ENCODE measurements at places on chromosomes 13 and 19.

DNA sequence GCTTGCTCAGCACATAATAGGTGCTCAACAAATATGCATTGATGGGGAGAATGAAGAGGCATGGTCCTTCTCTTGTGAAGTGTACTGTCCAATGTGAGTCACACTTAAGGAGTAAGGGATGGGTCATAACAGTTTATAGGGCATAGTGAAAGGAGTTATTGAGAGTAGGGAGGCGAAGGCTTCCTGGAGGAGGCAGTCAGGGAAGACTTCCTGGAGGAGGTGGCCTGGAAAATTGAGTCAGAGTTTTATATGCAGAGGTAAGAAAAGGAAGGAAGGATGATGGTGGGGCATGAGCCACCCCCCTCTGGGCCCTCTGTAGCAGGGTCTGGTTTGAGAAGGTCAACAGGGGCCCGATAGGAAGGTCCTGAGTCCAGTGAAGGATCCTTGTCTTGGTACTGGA, 57.0 kb upstream of the ZNF536 start:
- no peak for DNase-seq

GRCh38 chr13:39663508-39663907, 8.0 kb downstream of the COG6 start:
- no peak for DNase-seq

DNA sequence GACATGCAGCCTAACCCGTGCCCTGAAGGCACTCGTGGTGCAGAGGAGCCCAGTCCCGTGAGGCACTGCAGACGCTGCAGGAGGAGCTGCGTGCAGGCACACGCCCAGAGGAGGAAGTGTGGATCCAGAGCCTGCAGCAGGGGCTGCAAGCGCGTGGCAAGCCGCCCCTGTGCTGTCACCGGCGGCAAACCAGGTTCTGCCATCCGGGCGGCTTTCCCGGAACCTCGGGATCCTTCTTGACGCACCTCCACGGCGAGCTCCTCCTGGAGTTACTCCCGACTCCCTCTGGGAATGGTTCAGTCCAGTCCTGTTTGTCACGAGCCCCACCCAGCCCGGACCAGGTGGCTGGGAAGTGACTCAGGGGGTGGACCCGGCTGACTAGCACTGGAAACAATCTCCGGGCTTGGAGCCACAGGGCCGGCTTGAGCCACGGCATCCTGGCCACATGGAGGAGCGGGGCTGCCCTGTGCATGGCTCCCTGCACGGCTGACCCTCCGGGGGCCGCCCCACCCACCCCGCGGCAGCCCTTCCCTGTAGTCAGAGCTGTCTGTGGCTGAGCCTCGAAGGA, 10.2 kb downstream of the DPP9 start:
- peak; percentile 99 for DNase-seq

GRCh38 chr19:31100206-31100590, 249.0 kb downstream of the TSHZ3 start:
- DNase-seq, result no peak

DNA sequence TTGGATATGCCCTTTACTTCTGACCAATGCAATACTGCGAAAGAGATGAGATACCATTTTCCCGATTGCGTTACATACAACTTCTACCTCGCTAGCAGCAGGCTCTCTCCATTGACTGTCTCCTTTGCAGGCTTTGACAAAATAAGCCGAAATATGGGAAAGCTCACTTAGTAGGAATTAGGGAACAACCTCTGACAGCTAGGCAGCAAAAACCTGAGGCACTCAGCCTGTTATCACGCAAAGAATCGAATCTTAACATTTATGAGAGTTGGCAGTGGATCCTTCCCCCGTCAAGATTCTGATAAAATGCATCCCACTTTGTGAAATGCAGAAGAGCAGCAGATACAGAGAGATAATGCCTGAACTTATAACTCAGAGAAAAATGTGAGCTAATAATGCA, 1379.5 kb upstream of the PCDH9 start:
- DNase-seq, result no peak

GRCh38 chr13:91058066-91058465, 289.4 kb upstream of the MIR17HG start:
- DNase-seq, result peak; percentile 60

GRCh38 chr19:30023330-30023729, 81.3 kb downstream of the URI1 start:
- no peak for DNase-seq

DNA sequence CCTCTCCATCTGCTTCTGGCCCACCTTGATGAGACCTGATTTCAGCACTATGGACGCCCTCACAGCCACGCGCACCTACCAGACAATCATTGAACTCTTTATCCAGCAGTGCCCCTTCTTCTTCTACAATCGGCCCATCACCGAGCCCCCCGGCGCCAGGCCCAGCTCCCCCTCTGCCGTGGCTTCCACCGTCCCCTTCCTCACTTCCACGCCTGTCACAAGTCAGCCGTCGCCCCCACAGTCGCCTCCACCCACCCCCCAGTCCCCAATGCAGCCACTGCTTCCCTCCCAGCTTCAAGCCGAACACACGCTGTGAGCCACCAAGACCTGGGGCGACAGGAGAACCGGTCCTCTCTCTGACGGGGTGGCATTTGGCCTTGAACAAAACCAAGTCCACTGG, 19.3 kb upstream of the NPAS1 start:
- DNase-seq, result no peak

DNA sequence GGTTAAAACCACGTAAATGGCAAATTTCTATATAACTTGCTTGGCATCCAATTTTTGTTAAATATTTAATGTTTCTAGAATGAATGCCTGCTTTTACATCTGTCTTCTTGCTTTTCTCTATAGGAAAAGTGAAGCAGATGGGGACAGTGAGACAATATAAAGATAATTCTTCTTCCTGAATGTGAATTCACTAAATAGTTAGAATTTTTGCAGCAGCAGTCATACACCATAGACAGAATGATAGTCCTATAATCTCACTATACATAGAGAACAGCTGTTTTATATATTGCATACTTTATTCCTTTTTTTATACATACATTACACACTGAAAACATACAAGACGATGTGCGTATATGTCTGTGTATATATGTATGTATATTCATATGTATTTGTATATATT, 1127.3 kb downstream of the PCDH9 start:
- DNase-seq, result no peak

DNA sequence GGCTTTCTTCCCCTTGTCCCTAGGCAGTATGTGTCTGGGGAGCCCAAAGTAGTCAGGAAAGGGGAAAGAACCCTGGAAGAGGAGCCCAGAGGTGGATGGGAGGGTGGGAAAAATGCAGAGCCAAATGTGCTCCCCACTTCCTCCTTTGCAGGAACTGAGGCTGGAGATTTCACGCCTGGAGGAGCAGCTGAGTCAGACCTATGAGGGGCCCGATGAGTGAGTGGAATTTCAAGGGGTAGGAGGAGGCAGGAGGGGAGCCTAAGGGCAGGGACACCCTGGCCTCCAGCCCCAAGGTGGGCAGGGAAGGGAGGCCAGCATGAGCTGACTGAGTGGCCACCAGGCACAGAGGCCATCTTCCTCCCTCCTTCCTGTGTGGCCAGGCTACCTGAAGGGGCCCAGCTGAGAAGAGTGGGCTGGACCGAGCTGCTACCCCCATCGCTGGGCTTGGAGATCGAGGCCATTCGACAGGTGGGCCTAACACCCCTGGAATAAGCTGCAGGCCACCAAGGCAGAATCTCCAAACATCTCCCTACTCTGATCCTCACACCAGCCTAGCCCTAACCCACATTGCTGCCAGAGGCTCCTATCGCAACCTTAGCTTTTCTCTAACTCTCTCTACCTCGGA, 14.3 kb downstream of the PTH2 start:
- DNase-seq, result no peak

DNA sequence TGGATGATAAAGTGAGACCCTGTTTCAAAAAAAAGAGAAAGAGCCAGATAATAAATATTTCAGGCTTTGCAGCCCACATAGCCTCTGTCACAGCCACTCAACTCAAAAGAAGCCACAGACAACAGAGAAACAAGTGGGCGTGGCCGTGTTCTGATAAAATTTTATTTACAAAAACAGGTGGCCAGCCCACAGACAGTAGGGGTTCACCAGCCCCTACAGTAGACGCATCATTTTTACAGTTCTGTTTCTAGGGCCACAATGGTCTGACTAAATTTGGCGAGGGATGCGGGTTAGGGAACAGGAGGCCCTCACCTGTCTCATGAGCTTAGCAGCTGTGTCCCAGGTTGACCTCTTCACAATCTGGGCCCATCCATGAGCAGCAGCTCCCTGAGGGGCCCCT, 59.5 kb downstream of the ARHGEF18 start:
- DNase-seq, result no peak

- no peak for DNase-seq
Measured at GRCh38 chr19:45881082-45881908, 4.6 kb downstream of the IRF2BP1 start.

DNA sequence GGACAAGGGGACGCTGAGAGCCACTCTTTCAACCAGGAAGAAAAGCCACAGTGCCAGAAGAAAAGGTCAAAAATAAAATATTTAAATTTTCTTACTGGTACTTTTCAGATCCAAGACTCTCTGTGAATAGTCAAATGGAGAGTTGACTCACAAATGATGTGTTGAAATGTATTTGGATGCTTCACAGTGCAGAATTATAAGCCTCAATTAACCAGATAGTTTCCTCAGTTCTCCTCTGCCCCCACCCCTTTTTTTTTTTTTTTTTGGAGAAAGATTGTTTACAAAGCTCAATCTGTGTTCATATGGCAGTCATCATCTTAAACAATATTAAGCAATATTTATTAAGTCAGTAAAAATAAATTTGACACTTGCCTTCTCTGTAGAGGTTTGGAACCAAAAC, 470.8 kb downstream of the FGF9 start:
- no peak for DNase-seq

- DNase-seq, result peak; percentile 93
Measured at GRCh38 chr19:19040417-19040816, 7.0 kb downstream of the ARMC6 start.

GRCh38 chr13:99717959-99718674, 216.8 kb downstream of the TM9SF2 start:
- no peak for DNase-seq

- DNase-seq, result no peak
Measured at GRCh38 chr13:30026909-30027308, 176.5 kb upstream of the UBL3 start.

GRCh38 chr19:16436780-16437332, 34.9 kb downstream of the EPS15L1 start:
- no peak for DNase-seq

GRCh38 chr19:34409189-34410164, 5.3 kb downstream of the PDCD2L start:
- no peak for DNase-seq

DNA sequence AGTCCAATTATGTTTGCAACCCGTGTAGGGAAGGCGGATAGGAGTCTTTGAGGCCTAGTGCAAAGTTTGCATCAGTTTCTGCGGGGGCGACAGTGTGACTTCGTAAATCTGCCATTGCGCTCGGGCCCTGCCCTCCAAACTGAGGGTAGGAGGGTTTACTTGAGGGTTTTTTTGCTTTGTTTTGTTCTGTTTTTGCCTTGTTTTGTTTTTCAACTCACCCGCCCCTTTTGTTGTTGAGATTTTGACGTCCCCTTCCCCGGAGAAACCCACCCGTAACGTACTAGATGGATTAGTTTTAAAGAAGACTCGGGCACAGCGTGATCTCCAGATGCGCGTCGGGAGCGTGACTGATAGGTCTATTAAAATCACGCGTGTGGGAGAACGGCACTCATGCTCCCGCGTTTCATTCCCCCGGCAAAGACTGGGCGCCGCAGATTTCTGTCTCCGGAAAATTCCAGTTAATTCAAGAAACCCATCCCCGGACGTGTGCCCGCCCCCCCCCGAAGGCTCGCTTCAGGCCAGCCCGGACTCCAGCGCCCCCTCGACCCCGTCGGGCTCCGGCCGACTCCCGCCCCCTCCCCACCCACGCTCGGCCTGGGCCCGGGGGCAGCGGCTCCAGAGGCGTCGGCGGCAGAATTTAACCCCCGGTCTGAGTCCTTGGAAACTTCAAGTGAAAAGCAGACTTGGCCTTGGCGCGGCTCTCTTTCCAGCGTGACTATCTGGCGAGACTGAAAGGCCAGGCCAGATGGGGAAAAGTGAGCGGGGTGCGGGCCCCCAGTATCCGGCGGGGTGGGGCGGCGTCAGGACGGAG, 5.0 kb downstream of the SOX1 start:
- no peak for DNase-seq

- no peak for DNase-seq
Measured at GRCh38 chr13:26424181-26424580, 133.3 kb upstream of the WASF3 start.

- no peak for DNase-seq
Measured at GRCh38 chr13:73873940-73874830, 260.0 kb downstream of the KLF12 start.

- DNase-seq, result peak; percentile 66
Measured at GRCh38 chr13:33927315-33927714, 109.4 kb downstream of the RFC3 start.

- no peak for DNase-seq
Measured at GRCh38 chr13:103607995-103608394, 541.8 kb upstream of the SLC10A2 start.

DNA sequence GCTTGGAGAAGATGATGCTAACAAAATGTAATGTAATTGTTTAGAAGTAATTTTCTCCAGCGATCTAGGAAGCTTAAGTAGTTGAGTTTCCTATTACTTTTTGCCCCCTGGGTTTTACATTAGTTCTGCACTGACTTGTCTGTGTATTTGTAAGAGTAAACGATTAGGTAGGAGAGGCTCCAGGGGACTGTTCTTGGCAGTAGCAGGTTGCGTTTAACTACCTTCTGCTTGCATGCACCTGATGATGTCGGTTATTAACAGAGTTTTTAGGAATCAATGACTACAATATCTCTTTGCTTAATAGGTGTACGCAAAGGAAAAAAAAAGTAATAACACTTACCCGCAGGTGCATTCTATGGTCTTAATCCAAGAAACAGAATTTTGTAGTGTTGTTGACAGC, 18.3 kb upstream of the UGGT2 start:
- DNase-seq, result no peak

DNA sequence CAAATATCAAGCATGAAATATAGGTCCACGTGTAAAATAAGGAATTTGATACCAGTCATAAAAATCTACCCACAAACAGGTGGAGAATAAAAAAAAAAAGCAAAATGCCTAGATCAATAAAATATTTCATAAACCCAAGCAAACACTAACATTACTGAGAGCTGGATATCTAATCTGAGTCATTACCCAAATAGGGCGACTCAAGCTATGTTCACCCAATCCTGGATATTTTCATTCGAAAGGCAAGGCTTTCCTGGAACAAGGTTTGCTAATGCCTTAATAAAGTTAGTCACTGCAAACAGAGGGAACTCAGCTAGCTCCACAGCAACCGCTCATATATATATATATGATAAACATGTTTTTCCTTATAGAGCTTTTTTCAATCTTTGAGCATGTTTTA, 33.5 kb upstream of the TM9SF2 start:
- peak; percentile 41 for DNase-seq
